ENCODE measurements at places on chromosomes 4 and X. TPM values are rescaled to one million over a fixed set of nuclear protein-coding genes. Genes with fewer than 3 reads are reported as not detected.

Gene ARSD
- total RNA-seq = 16.7 TPM

Gene MAGEC3
- total RNA-seq = not detected

Gene TENM3
- total RNA-seq = 1.6 TPM

Gene JADE3
- 3.6 TPM for total RNA-seq

Gene PNPLA4
- total RNA-seq = 12.3 TPM

Gene FRAS1
- total RNA-seq = 24.9 TPM

Gene GPRIN3
- 3.4 TPM for total RNA-seq

Gene PCDH19
- total RNA-seq = 0.68 TPM

Gene SUPT20HL2
- total RNA-seq = not detected

Gene XK
- total RNA-seq = 1.6 TPM

Gene LRP2BP
- 3.1 TPM for total RNA-seq

Gene MAGEB17
- total RNA-seq = not detected

Gene AGA
- 26.9 TPM for total RNA-seq

Gene ZNF141
- 5.6 TPM for total RNA-seq

Gene GLRA2
- not detected for total RNA-seq

Gene RAP1GDS1
- total RNA-seq = 17.8 TPM

Gene FRMPD3
- total RNA-seq = not detected

Gene DOK7
- 1.7 TPM for total RNA-seq

Gene SATL1
- not detected for total RNA-seq

Gene DCAF4L1
- 0.56 TPM for total RNA-seq

Gene ADH1C
- total RNA-seq = not detected

Gene HS6ST2
- not detected for total RNA-seq

Gene ASB9
- total RNA-seq = 0.49 TPM

Gene CFAP99
- not detected for total RNA-seq

Gene TXK
- total RNA-seq = 1.9 TPM

Gene SUPT20HL1
- not detected for total RNA-seq

Gene SCD5
- total RNA-seq = 8.8 TPM

Gene EDA
- 10.9 TPM for total RNA-seq

Gene DMRTC1
- total RNA-seq = not detected

Gene ABCG2
- total RNA-seq = 5.1 TPM

Gene GABRG1
- total RNA-seq = not detected

Gene ADGRG4
- total RNA-seq = not detected

Gene ADGRG2
- total RNA-seq = 0.44 TPM

Gene ZMAT1
- total RNA-seq = 1.9 TPM

Gene NUP62CL
- 1.3 TPM for total RNA-seq

Gene IL15
- total RNA-seq = 0.64 TPM

Gene HDX
- 1.2 TPM for total RNA-seq
